ENCODE measurements at places on chromosomes 3 and 15. TPM values are rescaled to one million over a fixed set of nuclear protein-coding genes. Genes with fewer than 3 reads are reported as not detected.

The CLDN18 gene
- total RNA-seq: not detected

The TERB2 gene
- total RNA-seq: not detected

The PAQR5 gene
- total RNA-seq: 9.8 TPM

The CYP1A2 gene
- total RNA-seq: not detected

The IL12A gene
- total RNA-seq: 72.5 TPM

The RAD18 gene
- total RNA-seq: 5.6 TPM

The MIX23 gene
- total RNA-seq: 57.8 TPM

The ASTE1 gene
- 8.7 TPM for total RNA-seq

The LRTM1 gene
- total RNA-seq: not detected

The TBC1D2B gene
- 75.5 TPM for total RNA-seq

The CD86 gene
- not detected for total RNA-seq

The C3orf85 gene
- not detected for total RNA-seq

The FBXO40 gene
- total RNA-seq: not detected

The PLSCR2 gene
- not detected for total RNA-seq

The GTF2E1 gene
- 16.2 TPM for total RNA-seq

The FGD5 gene
- total RNA-seq: 1.0 TPM

The CORO2B gene
- 15.7 TPM for total RNA-seq

The RAB8B gene
- total RNA-seq: 111 TPM

The MINAR1 gene
- total RNA-seq: 0.33 TPM

The RLBP1 gene
- total RNA-seq: not detected

The NR1I2 gene
- total RNA-seq: under 0.01 TPM

The CHST13 gene
- under 0.01 TPM for total RNA-seq

The REC114 gene
- not detected for total RNA-seq

The TRIM42 gene
- not detected for total RNA-seq

The CDCP1 gene
- total RNA-seq: 16.9 TPM

The STRIT1 gene
- total RNA-seq: not detected

The AMOTL2 gene
- 74.6 TPM for total RNA-seq

The POLQ gene
- total RNA-seq: 4.1 TPM

Data from fibroblast of lung (primary cell).